ENCODE measurements at places on chromosomes 7 and 10.

DNA sequence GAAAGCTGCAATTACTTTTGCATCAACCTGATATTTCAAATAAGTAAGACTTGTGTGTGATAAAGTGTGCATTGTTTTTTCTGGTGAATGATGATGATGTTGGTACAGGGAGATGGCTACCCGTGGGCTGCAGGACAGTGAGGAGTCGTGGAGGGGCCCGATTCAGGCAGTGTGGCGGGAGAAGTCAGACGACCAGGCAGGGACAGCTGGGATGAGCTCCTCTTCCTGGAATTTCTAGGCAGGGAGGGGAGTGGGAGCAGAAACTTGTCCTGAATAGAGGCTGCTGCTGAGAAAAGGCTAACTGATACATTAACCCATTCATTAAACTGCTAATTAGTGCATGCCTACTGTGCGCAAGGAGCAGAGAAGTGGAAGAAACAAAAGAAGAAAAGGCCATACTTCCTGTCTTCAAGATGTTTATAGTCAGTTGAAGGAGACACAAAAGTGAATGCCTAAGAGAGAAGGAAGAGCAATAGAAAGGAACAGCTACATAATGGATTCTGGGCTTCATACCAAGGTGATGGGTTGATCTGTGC lies 9.3 kb upstream of the GATAD1 start:
- no peak for DNase-seq

DNA sequence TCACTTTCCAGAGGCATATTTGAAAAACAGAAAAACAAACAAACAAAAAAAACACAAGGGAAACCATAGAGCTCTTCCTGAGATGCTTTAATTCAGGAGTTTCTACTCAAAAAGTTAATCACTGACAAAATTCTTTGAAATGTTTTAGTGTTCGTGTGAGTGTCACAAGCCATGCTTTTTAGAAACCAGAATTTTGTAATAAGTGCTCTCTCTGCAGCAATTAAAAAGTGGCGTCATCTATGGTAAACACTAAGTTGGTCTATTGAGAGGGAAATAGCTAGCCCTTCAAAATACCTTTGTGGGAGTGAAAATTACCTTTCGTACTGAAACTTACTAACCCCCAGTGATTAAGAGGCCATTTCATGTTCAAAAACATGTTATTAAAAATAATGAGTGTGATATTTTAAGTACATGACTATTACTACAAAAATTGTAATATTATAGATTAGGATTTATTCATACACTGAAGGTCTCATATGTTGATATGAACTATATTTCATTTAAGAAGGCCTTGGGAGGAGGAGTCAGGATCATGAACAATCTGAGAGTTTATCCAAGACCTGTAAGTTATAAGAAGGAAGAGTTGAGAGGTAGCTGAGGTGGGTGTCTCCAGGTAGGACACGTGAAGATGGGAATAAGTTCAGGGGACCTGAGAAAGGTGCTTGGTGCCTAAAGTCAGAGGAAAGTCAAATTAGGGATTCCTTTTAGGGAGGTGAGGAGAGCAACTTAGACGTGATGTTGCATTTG lies 94.6 kb downstream of the PPP1R9A start:
- no peak for DNase-seq

GRCh38 chr10:33334805-33335550 lies 511 bp upstream of the NRP1 start:
- peak; percentile 85 for DNase-seq

- DNase-seq = no peak
These were observed 408.8 kb upstream of the SEMA3C start for GRCh38 chr7:81327468-81328266.

DNA sequence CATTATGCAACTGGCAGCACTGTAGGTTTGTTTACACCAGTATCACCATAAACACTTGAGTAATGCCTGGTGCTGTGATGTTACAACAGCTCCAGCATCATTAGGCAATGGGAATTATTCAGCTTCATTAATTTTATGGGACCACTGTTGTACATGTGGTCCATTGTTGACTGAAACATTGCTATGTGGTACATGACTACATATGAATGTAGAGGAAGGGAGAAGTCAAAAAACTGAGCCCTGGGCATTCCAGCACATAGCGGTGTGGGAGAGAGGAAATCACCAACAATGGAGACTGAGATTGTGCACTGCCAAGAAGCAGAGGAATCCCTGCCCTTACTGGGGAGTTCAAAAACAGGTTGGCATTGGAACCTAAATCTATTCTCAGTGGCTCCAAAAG lies 89.0 kb downstream of the TRIM24 start:
- DNase-seq = no peak

DNA sequence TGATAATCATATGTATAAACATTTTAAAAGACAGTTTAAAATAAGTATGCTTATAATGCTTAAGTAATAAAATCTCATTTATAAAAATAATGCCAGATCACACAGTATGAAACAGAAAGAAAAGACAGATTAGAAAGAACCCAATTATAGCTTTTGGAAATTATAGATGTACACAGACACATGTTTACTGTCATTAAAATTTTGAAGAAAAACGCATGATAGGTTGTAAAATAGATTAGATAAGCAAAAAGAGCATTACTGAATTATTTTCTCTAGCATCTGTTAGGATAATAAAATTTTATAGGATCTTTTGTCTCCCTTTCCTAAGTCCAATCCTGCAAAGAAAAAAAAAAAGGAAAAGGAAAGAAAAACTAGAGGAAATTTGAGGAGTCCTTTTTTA lies 1107.3 kb upstream of the LRRN3 start:
- DNase-seq = no peak

DNA sequence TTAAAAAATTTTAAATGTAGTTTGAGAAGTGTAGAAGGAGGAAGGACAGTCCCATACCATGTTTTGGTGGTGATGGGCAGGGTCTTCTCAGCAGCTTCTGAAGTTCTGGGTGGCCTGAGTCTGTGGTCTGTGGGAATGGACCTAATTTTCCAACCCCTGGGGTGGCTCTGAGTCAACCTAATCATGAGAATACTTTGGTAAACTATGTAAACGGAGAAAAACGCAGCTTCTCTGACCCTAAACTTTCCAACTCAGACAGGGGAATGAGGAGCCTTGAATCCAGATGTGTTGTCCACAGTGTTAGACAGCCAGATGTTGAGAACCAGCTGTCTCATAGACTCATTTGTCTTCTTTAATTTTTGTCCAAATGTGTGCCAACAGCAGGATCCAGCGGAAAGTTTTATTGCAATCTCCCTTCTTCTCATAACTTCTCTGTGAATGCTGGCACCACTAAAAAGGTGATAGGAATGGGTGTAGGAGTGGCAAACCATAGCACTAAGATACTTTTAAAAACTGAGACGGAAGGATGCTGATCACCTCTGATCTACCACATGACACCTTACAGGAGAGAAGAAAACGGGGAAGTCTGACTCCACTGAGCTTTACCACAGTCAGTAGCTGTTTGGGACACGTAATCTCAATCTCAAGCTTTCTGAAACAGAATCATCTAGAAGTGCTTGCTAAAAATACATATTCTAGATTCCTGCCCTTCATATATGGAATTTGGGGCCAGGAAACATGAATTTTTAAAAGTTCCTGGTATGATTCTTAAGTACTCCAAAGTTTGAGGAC lies 90.5 kb upstream of the PHYHIPL start:
- DNase-seq = no peak

- no peak for DNase-seq
These were observed 980.8 kb upstream of the LRRTM3 start for GRCh38 chr10:65945061-65945460.

- no peak for DNase-seq
These were observed 216.3 kb downstream of the TCERG1L start for GRCh38 chr10:131095313-131095580.

GRCh38 chr10:45075216-45075615 lies 74.5 kb downstream of the ZNF22 start:
- DNase-seq = no peak

DNA sequence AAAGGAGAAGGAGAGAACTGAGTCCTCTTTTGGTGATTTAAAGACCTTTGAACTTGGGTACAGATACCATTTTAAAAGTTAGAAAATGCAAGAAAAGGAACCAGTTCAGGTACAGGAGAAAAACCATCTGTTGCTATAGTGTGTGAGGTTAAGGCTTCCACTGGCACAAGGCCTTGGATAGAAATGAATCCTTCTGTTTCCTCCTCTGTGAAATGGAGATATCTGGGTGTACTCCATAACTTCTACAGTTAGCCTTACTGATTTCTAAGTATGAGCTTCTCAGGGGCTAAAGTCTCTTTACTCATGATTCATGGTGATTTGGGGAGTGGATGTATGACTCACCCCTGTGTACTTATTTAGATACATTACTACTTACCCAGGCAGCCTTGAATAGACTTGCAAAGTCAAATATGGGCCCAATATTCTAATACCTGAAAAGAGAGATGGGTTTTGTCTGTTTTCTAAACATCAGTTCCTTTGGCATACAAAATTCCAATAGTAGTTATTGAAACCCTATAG lies 117.2 kb upstream of the ADO start:
- no peak for DNase-seq

DNA sequence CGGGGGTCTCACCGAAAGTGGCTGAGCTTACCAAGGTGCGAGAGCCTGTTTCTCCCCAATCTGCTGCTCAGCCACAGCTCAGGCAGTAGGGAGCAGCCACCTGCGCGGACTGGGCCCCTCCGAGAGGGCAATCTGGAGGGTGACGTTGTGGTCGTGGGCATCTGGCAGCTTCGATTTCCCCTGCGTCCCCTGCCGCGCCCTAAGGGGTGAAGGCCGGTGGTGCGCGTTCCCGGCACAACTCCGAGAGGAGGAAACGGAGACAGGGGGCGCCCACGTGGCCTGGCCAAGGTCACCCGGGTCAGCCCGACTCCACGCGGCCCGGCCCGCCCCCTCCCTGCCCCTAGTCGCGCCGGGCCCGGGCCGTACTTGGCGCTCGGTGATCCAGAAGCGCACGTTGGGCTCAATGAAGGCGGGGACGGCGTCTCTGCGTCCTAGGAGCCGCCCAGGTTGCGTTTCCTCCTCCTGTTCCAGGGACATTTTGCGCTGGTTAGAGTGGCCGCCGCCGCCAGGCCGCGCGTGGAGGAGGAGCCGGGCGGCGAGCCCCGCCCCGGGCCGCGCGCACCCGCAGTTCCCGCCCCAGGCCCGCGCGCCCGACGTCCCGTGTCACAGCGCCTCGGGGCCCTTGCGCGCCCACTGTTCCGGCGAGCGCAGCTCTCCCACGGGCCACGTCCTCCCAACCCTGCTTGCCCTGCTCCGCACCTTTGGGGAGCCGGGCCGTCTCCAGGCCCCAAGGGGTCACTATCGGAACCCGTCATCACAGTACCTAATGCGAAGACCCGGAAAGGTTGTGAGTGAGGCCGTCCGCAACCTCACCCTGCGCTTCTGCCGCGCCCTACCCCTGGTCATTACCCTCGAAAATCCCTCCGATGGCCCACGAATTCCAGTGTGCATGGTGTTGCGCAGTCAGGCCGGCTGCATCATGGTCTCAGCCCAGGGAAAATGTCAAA lies at the start of gene SFXN4:
TSS of gene SFXN4 (minus strand) at position 544 of the 947 bp plus-strand sequence. CDS start at position 477, 67 bp downstream.
- DNase-seq = peak; percentile 72

DNA sequence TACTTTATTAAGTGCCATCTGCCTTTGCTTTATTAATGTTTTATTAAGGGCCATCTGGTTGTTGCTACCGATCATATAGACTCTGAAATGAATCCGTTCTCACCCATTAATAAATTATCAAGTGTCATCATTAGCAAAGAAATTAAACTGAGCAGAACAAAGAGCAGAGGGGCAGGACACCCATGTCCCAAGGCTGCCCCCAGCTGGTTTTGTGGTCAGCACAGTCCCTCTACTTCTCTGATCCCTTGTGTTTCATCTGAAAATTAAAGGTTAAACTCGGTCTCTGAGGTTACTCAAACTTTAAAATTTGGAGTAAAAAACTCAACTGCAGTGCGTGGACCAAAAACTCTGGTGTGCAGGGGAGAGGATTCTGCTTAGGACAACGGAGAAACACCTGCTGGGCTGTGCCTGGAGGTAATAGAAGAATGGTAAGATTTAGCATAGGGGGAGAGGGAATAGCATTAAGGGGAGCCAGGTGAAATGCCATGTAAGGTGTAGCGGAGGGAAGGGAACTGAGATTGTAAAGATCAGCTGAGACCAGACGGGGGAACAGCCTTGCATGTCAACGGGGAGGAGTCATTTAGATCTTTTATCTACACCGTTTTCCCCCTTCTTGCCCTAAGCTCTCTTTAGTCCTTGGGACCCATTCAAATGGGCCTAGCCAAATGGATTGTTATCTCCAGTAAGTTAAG lies 10.8 kb upstream of the GSDME start:
- DNase-seq = no peak

GRCh38 chr7:116709336-116709735 lies 37.3 kb downstream of the MET start:
- no peak for DNase-seq

DNA sequence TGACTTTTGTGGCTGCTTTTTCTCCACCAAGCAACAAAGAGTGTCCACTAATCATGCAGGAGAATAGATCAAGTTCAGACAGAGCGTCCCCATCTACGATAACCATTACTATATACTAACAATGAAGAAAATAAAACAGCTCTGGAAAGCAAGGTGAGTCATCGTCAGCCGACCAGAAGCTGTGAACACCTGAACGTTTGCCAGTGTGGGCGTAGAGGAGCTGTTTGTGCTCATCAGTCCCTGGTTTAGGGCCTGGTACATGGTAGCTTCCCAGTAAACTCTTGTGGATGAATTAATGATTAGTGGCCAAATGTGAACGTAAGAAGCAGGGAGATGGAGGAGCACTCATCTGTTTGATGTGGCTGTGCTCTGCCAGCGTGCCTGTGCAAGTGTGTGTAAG lies 180.7 kb downstream of the EVX1 start:
- DNase-seq = no peak

GRCh38 chr10:124153023-124153826 lies 59.8 kb upstream of the CHST15 start:
- peak; percentile 41 for DNase-seq

GRCh38 chr10:117497736-117498135 lies 44.8 kb upstream of the EMX2 start:
- DNase-seq = no peak

- no peak for DNase-seq
These were observed 111.3 kb downstream of the POU6F2 start for GRCh38 chr7:39088730-39089593.

DNA sequence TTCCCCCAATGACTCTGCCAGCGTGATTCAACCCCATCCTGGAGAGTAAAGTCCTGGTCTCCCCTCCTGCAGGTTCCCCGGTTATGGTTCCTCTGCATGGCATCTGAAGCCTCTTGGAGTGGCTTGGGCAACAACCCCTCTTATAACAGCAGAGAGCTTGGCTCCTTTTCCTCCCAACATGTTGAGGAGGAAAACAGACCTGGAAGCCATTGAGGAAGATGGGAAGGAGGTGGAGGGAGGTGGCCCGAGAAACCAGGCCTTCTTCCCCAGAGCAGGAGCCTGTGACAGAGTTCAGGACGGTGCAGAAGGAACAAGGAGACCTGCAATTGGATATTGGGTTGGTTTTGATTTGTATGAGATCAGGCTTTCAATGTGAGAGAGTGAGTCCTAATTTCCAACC lies 184.0 kb upstream of the ADCY1 start:
- DNase-seq = no peak

DNA sequence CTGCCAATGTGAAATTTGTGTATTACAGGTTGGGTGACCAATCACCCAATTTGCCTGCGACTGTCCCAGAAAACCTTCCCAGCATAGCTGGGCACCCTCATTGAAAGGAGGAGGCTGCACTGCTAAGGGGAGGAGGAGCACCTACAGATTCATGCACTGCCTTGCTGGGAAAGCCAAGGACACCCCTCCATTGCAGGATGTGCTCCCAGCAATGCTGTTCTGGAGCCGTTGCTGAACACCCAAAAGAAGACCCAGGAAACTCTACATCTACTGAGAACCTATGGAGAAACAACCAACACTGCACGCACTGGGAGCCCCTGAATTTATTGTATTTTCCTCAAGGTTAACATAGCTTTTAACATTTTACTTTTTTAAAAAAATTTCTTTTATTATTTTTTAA lies 238.2 kb upstream of the GRB10 start:
- DNase-seq = no peak

GRCh38 chr10:66862687-66863258 lies 63.1 kb upstream of the LRRTM3 start:
- DNase-seq = no peak
